ENCODE measurements at places on chromosomes 6 and 20.

- no peak for DNase-seq
Measured at GRCh38 chr6:16625291-16626265, 135.7 kb downstream of the ATXN1 start.

DNA sequence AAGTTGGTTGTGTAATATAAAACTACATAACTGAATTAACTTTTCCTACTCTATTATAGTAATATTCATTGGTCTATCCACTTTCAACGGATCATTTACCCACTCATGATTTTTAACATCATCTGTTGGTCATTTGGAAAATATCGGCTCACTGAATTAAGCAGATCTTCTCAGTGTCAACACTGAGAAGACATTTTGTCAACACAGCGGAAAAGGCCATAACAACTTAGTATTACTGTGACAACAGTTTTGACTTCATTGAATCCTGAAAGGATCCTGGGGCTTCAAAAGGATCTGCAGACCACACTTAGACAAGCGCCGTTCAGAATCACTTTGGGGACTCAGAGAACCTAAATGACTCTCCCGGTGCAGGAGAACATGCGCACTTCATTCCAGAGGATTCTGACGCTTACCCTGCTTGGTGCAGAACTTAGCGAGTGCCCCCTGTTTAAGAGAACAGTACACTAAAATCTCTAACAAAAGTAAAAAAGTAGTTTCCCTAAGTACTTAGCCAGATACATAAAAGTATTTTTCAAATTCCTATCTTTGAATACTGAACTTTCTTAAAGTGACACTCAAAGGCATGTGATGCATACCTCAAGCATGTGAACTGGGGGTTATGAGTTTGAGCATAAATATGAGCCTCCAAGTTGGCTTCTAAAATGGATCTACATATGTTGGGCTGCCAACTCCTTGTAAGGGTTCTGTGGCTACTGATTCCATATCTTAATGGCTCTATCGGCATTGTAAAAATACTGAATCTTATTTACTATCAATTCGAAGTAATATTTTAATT lies 4.0 kb downstream of the ZBTB2 start:
- DNase-seq = no peak

DNA sequence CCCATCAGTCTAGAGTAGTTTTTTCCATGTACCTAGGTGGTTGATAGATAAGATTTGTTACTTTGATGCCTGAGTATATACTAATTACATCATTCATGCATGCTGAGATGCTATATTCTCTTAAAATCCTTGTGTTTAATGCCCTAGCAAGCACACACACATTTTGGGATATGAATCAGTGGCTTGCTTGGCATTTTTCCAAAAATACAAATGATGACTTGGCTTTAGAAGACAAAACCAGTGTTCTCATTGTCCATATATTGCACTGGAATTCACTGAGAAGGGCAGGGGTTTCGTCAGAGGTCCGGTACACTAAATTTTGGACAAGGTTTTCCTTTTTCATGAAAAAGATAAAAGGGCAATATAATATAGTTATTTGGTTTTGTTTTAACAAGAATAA lies 24.9 kb downstream of the GTPBP2 start:
- DNase-seq = peak; percentile 61

DNA sequence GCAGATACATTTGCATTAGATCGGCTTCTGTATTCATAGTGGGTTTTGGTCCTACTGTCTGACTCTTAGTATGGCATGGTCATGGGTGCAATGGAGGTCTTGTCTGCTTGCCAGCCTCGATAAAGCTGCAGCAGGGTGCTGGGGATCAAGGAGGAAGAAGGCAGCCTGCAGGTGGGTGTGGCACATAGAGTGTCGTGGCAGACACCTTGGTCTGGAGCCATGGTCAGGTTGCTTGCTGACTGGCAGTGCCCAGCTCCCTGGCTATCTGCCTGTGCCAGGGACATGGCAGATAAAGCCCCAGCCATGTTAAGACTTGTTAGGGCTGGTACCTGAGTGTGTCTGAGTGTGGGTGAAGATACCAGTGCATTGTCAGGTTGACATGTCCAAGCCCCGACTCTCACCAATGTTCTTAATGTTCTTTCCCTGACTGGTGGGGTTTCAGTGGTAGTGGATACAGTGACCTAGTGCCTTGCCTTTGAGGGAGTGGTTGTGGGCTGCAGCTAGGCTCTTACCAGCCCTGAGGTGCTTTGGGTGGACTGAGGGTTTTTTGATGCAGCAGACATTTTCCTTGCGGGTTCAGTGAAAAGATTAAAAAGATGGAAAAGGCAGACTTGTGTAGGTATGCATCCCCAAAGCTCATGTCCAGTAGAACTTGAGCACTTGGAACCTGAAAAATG lies 1.8 kb downstream of the FAM83D start:
- DNase-seq = no peak

GRCh38 chr20:53488775-53489272 lies 104.8 kb downstream of the ZNF217 start:
- no peak for DNase-seq

DNA sequence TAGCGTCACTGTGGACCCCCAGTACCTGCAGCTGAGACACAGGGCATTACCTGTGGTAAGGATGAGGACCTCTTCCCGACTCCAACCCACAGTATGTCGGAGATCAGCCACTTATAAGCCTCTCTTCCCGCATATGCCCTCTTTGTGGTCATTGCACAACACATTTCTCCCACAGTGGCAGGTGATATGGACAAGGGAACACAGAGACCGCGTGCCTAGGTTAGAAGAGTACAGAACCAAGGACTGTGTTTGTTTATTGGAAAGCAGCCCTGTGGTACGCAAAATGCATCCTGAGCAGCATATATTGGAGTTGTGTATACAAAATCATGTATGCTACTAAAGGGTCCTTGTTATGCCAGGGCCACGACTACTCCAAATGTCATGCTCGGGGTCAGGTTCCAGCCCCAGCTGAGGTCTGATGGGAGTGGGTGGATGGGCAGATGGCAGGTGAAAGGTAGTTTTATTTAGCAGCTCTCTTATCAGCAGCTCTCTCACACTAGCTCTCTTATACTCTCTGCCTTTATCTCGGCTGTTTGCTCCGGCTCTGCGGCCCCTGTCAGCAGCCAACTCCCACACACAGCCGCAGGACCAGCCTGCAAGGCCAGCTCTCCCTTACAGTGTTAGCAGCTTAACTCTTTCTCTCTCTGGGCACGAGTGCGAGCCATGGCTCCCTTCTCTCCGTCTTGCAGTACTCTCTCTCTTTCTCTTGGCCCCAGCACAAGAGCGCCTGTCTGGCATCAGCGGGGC lies 569.0 kb downstream of the KIF16B start:
- no peak for DNase-seq

DNA sequence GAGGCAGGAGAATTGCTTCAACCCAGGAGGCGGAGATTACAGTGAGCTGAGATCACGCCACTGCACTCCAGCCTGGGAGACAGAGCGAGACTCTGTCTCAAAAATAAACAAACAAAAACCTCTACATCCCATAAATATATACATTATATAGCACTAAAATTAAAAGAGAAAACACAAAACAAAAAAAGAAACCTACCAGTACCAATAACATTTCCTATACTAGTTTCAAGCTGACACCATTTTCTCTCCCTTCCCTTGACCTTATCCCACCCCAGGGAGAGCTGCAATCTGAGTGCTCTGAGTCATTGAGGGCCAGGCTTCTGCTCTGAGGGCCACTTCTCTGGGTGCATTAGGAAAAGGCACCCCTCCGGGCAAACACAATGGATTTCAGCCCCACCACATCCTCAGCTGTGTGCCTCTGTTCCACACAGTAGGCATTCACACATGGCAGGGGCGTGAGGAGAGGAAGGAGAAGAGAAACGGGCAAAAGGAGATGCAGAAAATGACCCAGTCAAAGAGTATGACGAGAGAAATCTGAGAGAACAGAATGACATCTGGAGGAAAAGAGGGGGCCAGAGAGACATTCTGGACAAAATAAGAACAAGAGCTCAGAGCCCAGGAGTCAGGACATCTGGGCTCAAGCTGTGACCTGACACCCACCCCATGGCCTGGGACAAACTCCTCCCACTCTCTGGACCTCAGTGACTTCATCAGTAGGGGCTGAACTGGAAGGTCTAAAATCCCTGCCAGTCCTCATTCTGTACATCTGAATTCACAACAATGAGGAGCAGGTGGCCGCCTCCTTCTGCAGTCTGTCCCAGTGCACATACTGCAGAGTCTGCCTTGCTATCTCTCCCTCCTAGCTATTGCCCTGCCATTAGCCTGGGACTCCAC lies 18.2 kb downstream of the TRIM26 start:
- no peak for DNase-seq

DNA sequence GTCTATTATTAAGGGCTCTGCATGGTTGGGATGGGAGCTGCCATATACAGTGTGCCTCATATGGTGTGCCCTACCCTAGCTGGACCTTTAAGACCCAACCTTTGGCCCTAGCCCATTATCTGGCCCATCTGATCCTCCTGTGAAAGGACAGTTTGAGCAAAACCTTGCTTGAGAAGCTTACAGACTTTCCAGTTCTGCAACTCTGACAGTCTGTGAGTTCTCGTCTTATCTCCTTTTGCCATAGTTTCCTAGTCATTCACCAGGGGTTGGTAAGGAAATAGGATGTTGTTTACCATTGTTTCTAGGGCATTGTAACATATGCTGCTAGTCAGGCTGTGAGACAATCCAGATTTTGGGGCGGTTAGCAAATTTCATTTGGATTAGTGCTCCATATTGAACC lies 17.2 kb downstream of the CTNNBL1 start:
- peak; percentile 86 for DNase-seq

DNA sequence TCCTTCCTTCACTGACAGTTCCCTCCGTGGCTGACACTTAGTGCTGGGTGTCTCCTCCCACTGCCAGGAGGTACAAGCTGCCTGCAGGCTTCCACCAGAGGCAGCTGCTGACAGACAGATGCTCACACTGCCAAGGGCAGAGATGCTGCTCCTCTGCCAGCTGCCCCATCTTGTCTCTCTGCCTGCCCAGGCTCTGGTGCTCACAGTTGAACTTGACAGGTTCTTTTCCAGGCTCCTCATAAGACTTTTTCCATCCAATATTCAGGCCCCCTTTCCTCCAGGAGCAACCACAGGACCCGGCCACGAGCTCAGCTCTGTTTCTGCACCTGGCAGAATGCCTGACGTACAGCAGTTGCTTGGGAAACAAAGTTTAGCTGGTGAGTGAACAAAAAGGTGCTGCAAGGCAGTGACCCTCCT lies 79.8 kb downstream of the PSMB1 start:
- DNase-seq = no peak

GRCh38 chr6:170375661-170376060 lies 69.1 kb downstream of the FAM120B start:
- no peak for DNase-seq

- no peak for DNase-seq
Measured at GRCh38 chr6:47680051-47680450, 18.3 kb upstream of the ADGRF4 start.

GRCh38 chr6:32597024-32597423 lies 7.4 kb upstream of the HLA-DRB1 start:
- DNase-seq = no peak

- DNase-seq = no peak
Measured at GRCh38 chr6:90149280-90149679, 147.4 kb downstream of the BACH2 start.

DNA sequence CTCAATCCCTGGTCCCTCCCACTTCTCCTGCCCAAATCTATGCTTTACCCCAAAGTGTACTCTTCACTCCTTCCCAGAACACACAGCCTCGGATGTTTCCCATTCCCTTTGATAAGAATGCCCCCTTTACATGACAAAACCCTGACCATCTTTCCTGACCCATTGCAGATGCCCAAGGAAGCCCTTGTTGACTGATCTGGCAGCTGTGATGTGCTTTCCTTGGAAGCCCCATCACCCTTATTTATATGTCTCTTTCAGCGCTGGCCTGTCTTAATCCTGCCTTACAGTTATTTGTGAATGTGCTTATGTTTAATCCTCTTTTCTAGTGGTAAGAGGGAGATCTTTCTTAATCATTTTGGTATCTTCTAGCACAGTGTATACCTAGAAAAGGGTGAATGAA lies 523.1 kb downstream of the CD83 start:
- no peak for DNase-seq

DNA sequence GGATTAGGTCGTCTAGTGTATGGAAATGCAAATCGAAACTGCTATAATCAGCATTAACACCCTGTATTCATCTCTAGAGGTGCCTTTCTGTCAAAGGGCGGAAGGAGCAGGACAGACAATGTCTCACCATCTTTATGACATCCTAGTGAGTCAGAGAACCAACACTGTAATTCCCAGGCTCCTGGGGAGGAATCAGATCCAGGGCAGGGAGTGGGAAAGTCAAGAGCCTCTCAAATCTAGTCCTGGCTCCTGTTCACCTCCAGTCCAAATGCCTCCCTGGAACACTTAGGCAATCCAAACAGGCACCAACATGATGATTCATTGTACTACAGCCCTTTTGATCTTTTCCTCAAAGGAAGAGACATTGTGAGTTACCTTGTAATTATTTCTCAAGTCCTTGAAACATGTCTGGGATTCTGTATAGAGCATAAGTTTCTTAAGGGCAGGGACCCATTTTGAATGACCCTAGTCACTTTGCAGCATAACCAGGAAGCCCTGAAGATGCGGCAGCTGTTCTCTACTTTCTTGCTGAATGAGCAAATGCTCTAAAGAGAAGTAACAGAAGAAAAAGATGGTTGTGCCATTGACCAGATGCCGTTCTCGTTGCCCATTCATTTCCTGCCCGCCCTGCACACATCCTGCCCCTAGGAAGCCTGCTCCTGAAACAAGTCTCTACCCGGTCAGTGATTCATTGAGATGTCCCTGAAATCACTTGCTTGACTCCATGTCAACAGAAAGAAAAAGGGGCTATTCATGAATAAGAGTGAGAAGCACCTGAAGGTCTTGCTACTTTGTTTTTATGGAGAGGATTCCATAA lies 112.8 kb upstream of the JARID2 start:
- no peak for DNase-seq

GRCh38 chr20:37356961-37357371 lies 11.0 kb downstream of the SRC start:
- no peak for DNase-seq

GRCh38 chr6:144568241-144568640 lies 283.1 kb downstream of the UTRN start:
- DNase-seq = no peak

DNA sequence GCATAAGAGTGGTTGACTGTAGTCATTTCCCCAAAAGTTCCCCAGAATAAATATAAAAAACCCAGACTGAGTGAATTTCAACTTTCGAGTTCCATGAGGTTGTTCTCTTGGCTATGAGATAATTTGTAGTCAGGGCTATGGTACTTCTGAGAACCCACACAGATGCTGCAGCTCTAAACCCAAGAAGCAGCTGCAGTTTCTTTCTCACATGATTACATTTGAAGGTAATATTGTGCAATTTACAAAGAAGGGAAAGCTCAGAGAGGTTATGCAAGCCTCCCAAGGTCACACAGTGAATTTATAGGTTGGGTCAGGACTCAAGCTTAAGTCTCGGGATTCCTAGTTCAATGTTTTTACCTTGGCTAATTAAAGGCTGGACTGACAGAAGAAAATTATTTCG lies 29.7 kb upstream of the CD93 start:
- no peak for DNase-seq

GRCh38 chr6:149380523-149380922 lies 19.5 kb upstream of the SUMO4 start:
- no peak for DNase-seq

Measured in endothelial cell of umbilical vein (primary cell).